ENCODE measurements at places on chromosomes 5 and 9.

GRCh38 chr5:37696190-37697021 lies 143.4 kb downstream of the GDNF start:
- no peak for DNase-seq

DNA sequence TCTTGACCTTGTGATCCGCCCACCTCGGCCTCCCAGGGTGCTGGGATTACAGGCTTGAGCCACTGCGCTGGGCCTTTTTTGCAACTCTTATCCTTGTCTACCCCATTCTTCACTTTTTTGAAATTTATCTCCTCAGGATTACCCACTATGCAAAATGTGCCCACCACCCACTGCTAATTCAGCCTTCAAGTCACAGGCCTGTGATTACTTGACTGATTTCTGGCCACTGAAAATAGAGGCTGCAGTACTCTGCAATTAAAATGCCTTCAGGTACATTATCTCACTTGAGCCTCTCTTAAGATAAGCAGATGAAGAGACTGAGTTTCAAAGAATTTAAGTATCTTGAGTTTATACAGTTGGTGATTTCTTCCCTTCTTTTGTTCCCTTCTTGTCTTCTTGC lies 112.4 kb upstream of the SPATA31D4 start:
- no peak for DNase-seq

DNA sequence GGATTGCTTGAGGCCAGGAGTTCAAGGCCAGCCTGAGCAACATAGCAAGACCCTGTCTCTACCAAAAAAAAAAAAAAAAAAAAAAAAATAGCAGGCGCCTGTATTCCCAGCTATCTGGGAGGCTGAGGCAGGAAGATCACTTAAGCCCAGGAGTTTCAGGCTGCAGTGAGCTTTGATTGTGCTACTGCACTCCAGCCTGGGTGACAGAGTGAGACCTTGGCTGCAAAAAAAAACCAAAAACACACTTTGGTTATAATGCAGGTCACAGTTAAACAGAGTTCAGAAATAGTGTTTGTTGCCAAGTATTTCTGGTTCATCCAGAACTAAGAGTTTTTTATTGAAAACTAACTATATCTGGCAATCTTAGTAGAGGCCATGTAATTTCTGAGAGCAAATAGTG lies 24.1 kb upstream of the IL6ST start:
- DNase-seq: no peak

DNA sequence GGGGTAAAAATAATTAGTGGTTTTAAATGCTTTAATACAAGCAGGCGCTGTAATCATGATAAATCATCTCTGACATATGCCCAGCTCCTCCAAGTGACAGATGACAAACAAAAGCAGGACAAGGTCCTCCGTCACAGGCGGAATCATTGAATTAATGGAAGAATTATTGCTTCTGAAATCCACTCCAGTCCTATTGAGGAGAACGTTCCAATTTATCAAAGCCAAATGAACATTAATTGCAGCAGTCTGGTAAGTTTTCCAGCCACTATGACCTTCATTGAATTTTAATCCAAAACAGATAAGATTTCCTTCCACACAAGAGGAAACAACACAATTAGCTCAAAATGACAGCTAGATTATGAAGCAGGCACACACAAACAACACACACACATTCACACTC lies 136.8 kb downstream of the ASTN2 start:
- no peak for DNase-seq
